ENCODE measurements at places on chromosomes 1 and 21.

GRCh38 chr1:233993651-233994050, 89.2 kb downstream of the SLC35F3 start:
- DNase-seq: no peak

DNA sequence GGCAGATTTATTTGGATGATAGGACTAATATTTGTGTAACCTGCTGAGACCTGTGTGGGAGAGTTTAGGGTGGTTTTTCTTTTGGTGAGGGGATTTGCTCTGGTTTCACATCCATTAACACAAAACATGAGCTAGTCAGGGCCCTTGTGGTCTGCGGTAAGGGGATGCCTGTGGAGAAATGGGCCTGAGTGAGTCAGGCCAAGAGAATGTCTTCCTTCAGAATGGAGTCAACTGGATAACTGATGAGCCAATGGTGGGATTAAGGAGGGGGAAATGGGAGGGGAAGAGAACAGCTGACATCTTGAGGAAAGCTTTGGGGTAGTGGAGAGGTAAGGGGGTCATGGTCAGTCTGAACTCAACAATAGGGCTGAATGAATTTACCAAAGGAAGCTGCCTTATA, 13.9 kb downstream of the WNT2B start:
- no peak for DNase-seq

DNA sequence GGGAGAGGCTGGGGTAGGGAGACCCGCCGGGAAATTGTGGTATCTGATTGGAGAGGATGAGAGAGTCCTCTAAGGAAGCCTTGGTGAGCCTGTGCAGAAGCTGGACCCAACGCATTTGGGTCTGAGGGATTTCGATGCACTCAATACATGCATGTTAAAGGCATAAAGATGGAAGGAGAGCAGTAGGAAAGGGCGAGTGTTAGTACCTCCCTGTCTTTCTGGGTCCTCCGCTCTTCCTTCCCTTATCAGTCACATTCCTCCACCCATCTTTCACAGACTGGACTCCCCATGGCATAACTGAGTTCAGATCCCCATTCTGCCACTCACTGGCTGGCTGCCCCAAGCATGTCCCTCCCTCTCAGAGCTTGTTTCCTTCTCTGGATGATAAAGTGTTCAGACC, 7.3 kb downstream of the RGS16 start:
- no peak for DNase-seq

DNA sequence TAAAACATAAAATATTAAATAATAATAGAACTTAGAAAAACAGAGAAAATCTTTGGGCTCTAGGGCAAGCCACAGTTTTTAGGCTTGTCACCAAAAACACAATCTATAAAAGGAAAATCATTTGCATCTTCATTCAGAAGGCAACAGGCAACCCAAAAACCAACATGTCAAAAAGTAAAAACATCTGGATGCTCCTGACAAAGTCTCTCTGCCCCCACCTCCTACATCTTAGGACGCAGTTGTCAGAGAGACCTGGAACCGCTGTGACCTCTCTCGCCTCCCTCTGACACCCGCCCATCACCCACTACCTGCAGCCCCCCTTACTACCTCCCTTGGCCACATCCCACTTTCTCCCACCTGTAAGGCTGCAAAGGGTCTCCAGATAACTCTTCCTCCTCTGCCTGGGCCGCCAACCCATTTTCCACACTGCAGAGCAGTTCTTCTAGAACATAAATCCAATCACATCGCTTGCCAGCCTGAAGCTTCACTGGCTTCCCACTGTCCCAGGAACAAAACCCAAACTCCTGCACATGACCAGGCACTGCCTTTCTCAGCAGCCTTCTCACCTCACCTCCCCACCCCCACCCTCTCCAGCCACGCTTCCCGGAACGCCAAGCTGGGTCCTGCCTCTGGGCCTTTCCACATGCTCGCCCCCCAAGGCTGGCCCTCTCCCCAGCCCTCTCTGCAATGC, 14.7 kb downstream of the PRDM15 start:
- DNase-seq: peak; percentile 80

DNA sequence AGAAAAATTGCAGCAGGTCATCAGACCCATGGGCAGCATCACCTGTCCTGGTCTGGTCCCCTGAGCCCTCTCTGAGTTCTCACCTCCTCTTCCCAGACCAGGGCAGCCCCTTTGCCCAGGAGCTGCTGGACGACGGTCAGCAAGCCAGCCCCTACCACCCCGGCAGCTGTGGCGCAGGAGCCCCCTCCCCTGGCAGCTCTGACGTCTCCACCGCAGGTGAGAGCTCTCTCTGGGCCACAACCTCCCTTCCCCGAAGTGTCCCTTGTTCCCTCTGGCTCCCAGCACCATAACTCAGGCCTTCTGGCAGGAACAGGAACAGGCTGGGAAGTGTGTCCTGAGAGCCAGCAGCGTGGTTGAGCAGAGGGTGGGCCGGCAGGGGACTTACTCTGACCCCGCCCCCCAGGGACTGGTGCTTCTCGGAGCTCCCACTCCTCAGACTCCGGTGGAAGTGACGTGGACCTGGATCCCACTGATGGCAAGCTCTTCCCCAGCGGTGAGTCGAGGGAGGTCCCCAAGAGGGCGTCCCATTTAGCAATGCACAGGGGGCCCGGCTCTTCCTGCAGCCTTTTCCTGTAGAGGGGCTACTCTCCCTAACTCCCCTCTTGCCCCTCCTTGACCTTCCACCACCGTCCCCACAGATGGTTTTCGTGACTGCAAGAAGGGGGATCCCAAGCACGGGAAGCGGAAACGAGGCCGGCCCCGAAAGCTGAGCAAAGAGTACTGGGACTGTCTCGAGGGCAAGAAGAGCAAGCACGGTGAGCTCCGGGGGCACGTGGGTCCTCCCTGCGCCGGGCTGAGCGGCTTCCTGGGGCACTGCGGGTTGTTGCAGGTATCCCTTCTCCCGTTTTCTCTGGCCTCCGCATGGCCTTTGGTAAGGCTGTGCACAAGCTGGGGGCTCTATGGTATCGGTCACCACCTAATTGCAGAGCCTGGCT, 2.4 kb downstream of the ELF3 start:
- no peak for DNase-seq

DNA sequence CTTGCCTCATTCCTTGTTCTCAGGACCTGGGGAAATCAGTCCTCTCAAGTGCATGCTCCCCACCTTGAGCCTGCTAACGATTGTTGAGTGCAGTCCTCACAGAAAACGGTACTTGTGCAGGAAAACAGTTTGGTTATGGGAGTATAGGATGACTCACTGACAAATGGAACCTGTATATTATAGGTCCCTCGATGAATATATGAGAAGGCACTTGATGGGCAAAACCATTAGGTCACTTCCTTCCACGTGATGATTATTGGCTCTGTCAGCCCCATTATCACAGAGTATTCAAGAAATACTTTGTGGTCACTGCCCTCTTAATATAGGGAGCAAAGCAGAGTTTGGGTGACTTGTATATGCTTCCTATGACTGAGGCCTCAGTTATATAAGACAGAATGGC, 6.2 kb downstream of the CCDC17 start:
- peak; percentile 10 for DNase-seq

- DNase-seq: no peak
Observed at GRCh38 chr1:117244971-117245370, 34.2 kb upstream of the VTCN1 start.

Measured in NAMALWA (cell line).